ENCODE measurements at places on chromosomes 12 and 14.

DNA sequence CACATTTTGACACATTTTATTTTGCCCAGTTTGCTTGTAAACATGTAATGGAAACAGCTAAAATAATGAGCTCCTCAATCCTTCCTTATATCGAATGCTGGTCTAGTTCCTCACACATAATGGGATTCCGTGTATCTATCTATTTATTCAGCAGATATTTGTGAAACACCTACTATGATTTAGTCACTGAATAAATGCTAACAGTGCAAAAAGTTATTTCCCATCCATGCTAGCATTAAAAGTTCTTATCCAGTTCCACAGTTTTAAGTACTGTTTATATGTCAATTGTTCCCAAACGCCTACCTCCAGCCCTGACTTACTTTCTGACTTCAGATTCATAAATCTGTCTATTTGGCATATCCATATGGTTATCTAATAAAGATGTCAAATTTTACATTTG, 1788.7 kb upstream of the FLRT2 start:
- DNase-seq = no peak

- no peak for DNase-seq
Observed at GRCh38 chr12:93460003-93460402, 7.3 kb upstream of the MRPL42 start.

DNA sequence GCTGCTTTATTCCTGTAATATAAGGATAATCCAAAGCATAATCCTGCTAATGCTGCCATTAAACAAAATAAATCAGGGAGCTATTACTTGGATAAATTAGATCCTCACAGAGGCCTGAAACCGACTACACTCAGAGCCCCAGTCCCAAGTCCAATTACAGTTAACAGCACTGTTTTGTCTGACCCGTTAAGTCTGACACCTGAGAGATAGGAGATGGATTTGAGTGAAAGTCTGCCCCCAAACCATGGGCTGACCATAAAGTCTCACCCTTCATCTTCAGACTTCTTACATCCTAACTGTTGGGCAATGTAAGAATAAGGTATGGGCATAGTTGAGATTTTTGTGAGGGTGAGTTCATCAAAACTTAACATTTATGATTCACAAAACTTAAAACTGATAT, 181.7 kb downstream of the PLCZ1 start:
- DNase-seq = no peak

DNA sequence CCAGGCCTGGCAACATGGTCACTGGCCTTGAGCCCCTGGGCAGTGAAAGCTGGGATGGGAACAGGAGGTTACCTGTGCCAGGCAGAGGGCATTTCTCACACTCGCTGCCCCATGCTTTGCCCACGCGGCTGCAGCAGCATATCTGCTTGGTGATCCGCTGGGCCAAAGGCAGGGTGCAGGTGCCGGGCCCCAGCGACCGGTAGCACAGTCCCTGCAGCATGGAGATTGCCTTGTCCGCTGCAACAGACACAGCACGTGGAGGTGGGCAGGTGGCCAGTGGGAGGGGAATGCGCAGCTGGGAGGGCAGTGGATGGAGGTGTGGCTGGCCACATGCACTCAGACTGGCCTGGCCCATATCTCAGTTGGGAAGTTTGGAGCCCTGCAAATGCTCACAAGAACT, 35.3 kb downstream of the ISCA2 start:
- no peak for DNase-seq

- no peak for DNase-seq
Observed at GRCh38 chr14:33958605-33959226, 7.8 kb upstream of the EGLN3 start.

- DNase-seq = peak; percentile 42
Observed at GRCh38 chr12:90253674-90254181, 545.1 kb upstream of the ATP2B1 start.

- DNase-seq = no peak
Observed at GRCh38 chr14:69471436-69471835, 13.1 kb upstream of the PLEKHD1 start.

GRCh38 chr12:111413442-111414086, 7.8 kb downstream of the SH2B3 start:
- no peak for DNase-seq

DNA sequence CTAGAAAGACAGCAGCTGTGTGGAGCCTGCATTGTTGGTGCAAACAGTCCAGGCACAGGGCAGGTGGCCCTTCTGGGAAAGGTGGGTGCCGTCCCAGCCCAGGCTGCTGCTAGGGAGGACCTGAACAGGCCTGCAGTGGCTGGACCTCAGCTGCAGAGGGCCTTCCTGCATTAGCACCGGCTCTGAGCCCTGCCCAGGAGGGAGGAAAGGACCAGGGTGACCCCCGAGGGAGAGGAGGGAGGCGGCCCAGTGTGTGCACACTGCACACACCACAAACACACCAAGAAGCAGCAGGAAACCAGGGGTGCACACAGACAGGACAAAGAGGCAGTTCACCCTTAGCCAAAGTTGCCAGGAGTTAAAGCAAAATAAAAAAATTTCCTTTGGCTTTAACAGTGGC, 8.0 kb upstream of the PGAM5 start:
- DNase-seq = no peak

DNA sequence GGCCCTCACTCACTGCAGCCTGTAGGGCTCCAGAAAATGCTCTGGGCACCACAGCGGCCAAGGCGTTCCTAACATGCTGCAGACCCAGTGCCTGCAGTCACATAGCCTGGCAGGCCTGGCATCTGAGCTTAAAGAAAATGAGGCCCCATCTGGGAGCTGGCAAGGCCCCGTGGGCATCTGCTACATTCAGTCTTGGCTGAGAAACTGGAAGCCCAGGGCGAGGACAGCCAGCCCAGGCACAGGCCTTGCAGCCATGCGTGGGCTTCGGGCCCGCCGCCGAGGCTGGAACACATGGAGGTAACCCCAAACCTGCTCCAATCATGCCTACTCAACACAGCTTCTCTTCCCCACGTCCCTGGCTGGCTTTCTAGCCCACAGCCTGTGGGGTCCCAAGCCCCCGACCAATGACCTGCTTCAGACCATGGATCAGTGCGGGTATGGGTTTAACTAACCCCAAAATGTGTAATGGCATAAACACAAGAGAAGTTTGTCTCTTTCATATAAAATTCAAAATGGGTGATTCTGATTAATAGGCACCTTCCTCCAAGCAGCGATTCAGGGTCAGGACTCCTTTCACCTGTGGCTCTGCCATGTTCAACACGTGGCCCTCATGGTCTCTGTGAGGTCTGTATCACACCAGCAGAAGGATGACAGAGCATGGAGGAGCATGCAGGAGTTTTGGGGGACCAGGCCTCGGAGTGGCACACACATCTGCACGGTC, 6.4 kb downstream of the NGB start:
- no peak for DNase-seq

DNA sequence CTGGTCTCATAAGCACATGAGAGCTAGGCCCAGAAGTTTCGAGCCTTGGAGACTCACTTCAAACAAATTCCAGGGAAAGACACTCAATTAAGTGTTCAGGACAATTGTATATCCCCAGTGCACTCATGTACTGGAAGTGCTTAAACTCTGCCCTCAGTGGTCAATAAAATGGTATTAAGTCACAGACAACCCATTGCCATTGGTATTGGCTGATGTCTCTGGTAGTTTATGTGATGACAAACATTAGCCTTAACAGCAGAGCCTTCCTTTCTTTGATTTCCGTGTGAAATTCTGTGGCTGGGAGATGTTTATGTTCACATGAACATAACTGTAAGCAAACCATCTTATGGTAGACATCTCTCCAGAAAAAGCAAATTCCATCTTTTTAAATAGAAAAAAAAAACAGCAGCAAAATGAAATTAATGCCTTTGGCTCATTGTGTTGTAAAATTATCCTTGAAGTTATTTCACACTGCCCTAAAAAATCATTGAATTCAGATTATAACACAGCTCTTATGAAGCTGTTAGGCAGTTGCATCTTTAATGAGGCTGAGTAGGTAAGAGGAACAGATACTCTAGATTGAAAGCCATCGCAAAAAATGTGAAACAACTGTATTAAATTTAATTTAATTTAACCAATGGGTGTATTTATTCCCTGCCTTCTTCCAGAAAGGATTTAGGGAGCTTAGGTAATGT, 216.2 kb upstream of the PLEKHG7 start:
- DNase-seq = no peak

GRCh38 chr14:30355431-30355913, 203.5 kb upstream of the G2E3 start:
- DNase-seq = peak; percentile 3

- no peak for DNase-seq
Observed at GRCh38 chr12:60842181-60842580, 1246.4 kb downstream of the SLC16A7 start.

DNA sequence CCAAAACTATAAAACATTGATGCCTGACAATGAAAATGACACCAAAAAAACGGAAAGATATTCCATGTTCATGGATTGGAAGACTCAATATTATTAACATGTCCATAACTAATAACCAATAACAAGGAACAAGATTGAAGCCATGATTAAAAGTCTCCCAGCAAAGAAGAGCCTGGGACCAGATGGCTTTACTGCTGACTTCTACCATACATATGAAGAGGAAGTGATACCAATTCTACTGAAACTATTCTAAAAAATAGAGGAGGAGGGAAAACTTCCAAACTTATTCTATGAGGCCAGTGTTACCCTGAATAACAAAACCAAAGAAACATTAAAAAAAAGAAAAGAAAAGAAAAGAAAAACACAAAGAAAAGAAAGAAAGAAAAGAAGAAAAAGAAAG, 54.6 kb upstream of the ATF7IP start:
- DNase-seq = no peak

DNA sequence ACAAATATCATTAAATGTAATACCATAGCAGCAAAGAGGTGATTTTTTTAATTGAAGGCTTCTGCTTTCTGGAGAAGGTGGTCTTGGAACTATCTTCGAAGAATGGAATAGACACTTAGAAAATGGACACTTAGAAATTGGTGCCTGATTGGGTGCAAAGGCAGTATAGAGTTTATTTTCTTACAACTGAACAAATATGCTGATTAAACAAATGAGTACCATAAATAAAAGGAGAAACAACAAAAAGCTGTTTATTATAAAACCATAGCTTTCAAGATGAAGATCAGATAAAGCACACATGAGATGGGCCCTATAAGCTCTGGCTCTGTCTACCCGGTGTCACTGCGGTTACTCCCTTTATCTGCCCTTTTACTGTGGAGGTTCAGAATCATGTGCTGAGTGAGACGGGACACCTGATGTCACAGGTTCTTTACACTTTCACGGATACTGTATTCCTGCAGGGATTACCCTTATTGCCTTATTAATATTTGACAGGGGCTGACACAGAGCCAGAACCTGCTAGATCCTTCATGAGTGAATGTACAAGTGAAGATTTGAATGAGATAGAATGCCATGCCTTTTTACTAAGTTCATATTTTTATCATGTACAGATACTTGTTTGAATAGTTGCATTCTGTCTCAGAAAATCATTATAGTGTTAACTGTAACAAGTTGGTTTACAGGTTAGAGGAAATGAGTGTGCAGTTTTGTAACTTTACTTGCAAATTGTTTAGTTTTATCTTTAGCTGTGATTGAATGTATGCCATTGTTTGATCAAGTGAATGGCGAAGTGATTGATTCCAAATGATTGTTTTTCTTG, 477.5 kb upstream of the RGS6 start:
- no peak for DNase-seq

DNA sequence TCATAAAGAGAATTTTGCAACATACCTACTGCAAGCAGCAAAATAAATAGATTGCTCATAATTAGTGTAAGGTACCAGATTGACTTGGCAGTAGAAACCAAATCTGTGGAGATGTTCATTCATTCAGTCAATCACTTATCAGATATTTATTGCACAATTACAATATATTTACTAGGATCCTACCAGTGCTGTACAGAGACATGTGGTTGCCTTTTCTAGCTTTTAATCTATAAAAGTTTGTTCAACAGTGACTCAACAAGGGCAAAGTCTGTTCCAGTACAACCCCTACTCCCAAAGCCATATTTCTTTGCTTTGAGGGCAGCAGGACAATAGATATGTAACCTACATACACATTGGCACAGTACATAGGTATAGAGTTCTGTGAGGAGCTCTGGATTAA, 27.3 kb downstream of the ABCD2 start:
- DNase-seq = no peak

DNA sequence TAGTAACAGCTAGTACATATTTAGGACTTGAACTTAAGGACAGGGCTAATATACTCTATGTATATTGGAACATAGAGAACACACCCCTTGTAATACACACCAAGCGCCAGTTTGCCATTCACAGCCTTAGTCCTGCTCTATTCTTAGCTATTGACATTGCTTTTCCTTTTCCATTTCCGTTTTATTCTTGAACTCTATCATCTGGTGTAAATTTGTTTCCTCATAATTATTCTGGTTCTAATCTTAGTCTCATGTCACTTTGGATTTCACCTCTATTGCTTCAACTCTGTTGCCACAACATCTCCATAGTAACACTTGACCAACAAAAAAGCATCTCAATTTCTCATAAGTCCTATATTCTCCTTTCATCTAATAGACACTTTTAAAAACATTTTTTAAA, 225.7 kb downstream of the PHLDA1 start:
- DNase-seq = no peak

GRCh38 chr12:52850681-52851080, 1.9 kb upstream of the KRT78 start:
- DNase-seq = no peak

GRCh38 chr12:124457287-124458219, 109.9 kb downstream of the NCOR2 start:
- no peak for DNase-seq

DNA sequence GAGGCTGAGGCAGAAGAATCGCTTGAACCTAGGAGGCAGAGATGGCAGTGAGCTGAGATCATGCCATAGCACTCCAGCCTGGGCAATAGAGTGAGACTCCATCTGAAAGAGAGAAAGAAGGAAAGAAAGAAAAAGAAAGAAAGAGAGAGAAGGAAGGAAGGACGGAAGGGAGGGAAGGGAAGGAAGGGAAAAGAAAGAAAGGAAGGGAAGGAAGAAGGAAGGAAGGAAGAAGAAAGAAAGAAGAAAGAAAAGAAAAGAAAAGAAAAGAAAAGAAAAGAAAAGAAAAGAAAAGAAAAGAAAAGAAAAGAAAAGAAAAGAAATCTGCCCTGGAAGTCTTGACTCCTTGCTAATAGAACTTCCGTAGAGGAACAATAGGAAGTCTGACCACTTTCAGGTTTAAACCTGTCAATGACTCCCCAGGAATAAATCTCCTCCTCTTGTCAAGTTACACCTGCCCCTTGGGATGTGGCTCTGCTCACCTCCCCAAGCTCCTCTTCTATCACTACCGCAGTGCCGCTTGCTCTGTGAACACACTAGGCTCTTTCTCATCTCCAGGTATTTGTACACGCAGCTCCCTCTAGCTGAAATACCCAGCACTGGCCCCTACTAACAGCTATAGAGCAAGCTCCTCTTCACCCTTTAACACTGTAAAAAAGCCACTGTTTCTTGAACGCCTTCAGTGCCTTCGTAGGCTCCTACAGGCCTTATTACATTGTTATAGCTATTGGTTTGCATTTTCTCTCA, 773.1 kb upstream of the TBX3 start:
- no peak for DNase-seq

GRCh38 chr12:12127304-12127703, 56.6 kb downstream of the BCL2L14 start:
- DNase-seq = no peak

- no peak for DNase-seq
Observed at GRCh38 chr14:52299692-52300278, 14.3 kb upstream of the PTGER2 start.

Measured in stimulated activated CD8-positive, alpha-beta memory T cell treated with anti-CD3 and anti-CD28 coated beads, Interleukin-7, amount 100 ng/mL, for 48 hours (primary cell).